ENCODE measurements at places on chromosomes 3 and 15.

- DNase-seq = peak; percentile 83
Measured at GRCh38 chr15:50051811-50052419, 67.1 kb downstream of the ATP8B4 start.

GRCh38 chr3:67497746-67498145 is 156.7 kb downstream of the SUCLG2 start:
- DNase-seq = no peak

- DNase-seq = no peak
Measured at GRCh38 chr3:27613846-27614500, 108.2 kb downstream of the EOMES start.

DNA sequence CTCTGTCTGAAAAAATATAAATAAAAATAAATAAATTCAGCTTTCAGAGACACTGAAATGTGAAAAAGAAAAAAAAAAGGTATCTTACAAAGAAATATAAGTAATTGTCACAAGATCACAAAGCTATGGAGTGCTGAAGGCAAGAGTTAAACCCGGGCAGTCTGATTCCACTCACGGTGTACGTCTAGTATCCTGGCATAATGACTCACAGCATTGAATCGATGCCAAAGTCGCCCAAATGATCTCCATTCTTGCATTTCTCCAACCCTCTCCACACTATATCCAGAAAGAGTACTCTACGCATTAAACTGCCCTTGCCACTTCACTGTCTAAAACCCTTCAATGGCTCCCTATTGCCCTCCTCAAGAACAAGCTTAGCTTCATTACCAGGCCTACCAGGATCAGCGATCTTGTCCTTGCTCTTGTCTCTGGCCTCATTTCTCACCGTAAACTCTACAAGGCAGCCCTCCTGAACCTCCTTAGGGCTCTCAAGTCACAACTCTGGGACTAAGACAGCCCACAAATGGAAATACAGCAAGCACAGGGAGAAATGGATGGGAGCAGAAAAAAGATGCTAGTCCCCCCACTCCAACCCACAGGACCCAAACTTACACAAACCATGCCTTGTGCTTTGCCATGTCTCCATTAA is 7.7 kb downstream of the SUCLG2 start:
- no peak for DNase-seq

DNA sequence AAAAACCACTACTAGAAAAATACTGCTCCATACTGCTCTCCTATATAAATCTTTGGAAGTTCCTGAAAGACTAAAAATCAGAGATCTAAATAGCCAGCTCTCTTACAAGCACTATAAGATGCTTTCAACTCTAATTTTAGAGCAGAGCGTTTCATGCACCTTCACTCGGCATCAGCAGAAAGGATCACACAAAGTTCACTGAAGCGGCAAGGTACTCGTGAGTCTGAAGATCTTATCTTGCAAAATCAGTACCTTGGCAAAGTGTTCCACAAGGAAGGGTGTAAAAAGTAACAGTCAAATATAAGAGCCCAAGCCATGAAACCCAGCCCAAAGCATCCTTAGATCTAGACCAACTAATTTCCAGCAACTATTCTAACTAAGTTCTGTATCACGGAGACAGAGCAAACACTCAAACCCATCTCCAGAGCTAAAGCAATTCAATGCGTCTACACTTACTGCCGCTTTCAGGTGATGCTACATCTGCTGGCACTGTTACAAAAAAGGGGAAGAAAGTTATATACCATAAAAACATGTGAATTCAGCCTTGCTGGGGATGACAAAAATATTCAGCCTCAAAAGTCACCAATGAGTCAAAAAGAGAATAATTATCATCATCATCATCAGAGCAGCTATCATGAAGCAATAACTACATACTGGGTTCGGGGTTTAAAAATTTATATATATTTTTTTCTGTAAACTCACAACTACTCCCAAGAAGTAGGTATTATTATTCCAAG is 16.3 kb downstream of the VPS39 start:
- no peak for DNase-seq

DNA sequence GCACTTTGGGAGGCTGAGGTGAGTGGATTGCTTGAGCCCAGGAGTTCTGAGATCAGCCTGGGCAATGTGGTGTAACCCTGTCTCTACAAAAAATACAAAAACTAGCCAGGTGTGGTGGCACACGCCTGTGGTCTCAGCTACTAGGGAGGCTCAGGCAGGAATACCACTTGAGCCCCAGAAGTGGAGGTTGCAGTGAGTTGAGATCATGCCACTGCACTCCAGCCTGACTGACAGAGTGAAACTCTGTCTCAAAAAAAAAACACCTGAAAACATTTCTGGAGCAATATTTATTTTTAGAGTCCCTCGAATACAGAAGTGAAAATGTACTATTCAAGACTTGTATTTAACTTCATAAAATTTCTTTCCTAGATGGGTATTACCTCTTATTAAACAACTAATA is 4.6 kb downstream of the SPCS1 start:
- DNase-seq = no peak

DNA sequence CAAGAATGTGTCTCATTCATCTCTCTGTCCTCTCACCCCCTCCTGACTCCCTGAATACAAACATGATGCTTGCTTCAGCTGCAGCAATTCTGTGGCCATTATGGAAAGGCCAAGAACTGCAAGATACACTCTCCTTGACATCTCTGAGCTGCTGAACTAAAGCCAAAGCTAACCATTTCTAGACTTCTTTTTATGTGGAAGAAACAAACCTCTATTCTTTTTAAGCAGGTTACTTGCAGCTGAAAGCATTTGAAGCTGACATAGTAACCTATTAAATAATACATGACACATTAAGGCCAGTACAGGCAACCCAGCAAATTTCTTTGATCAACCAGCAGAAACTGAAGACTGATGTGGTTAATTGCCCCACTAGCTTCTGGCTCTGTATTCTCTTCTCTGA is 17.5 kb downstream of the FHIT start:
- DNase-seq = no peak

- DNase-seq = no peak
Measured at GRCh38 chr3:179842061-179842460, 189.2 kb downstream of the USP13 start.

- DNase-seq = no peak
Measured at GRCh38 chr3:188209034-188209433, 55.1 kb downstream of the LPP start.

- DNase-seq = no peak
Measured at GRCh38 chr3:155704771-155705559, 39.9 kb downstream of the PLCH1 start.

- DNase-seq = no peak
Measured at GRCh38 chr3:45976191-45977091, 19.2 kb downstream of the FYCO1 start.
